ENCODE measurements at places on chromosomes 11 and 22. TPM values are rescaled to one million over a fixed set of nuclear protein-coding genes. Genes with fewer than 3 reads are reported as not detected.

TSPAN32 gene
- total RNA-seq = 1.8 TPM

SLC43A3 gene
- total RNA-seq = 24.3 TPM

SULT4A1 gene
- 0.36 TPM for total RNA-seq

PATE4 gene
- not detected for total RNA-seq

TNNT3 gene
- not detected for total RNA-seq

PGM2L1 gene
- total RNA-seq = 2.3 TPM

DEPDC7 gene
- total RNA-seq = 3.2 TPM

RIMBP3C gene
- 0.25 TPM for total RNA-seq

ESAM gene
- 24.7 TPM for total RNA-seq

GAS2 gene
- total RNA-seq = 7.3 TPM

MS4A1 gene
- 0.11 TPM for total RNA-seq

DNA sequence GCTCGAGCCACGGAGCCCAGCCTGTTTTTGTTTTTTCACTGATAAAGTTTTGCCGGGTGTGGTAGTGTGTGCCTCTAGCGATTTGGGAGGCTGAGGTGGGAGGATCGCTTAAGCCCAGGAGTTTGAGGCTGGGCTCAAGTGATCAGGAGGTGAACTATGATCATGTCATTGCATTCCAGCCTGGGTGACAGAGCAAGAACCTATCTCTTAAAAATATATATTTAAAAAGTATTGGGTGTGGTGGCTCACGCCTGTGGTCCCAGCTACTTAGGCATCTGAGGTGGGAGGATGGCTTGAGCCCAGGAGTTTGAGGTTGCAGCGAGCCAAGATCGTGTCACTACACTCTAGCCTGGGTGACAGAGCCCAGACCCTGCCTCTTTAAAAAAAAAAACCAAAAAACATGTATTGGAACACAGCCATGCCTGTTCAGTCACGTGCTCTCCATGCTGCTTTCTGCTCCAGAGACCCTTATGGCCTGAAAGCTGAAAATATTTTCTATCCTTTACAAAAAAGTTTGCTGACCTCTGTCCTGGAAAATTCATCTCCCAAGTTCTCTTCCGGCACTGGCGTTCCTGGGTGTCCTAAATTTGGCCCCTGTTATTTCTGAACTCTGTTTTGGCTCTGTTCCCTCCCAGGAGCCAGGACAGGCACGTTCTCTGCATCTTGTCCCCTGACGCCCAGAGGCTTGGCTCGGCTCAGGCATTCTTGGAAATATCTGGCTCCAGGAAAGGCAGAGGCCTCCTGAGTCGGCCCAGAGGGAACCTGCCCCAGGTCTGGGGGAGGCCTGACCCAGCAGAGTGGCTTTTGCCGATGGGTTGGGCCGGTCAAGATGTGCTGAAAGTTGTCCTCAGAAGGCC, 61.3 kb upstream of the PPP6R3 start:
- H3K36me3 ChIP-seq = no peaks in the 10 kb centered on the region
- no peak overlapping the region for H3K4me3 ChIP-seq
- peak; percentile 84 for DNase-seq
- H3K27ac ChIP-seq = peak overlapping the region; percentile 13
- peaks cover 21% of the 10 kb centered on the region for H3K4me1 ChIP-seq

DNA sequence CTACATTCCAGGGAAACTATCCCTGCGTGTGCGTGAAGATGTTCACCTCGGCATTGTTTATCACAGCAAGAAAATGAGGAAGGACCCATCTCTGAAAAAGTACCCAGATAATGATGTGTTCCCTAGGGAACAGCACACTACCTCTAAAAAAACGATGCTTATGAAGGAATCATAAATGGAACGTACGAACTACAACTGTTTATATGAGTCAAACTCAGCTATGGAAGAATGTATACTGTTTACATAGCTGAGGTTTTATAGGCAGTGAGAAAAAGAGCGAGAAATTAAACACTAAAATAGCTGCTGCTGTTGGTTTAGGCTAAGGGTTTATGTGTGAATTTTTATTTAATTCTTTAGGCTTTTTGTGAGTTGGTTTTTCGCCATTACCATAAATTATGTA, 48.9 kb downstream of the APOL1 start:
- no peak overlapping the region for H3K27ac ChIP-seq
- H3K36me3 ChIP-seq = peaks cover 4% of the 10 kb centered on the region
- DNase-seq = no peak

DNA sequence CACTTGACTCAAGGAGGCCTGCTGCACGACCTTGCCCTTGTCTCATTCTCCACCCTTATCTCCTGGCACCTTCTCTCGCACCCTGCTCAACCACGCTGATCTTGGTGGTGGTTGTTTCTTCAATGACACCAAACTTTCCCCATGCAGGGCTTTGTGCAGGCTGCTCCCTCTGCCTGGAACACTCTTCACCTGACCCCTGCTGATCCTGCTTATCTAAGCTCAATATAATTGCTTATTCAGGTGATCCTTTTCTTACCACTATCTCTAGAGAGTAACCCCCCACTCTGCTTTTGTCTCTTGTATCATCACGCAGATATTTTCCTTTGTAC, 604.4 kb downstream of the BUD13 start:
- no peak for DNase-seq
- H3K4me1 ChIP-seq = no peaks in the 10 kb centered on the region
- no peak overlapping the region for H3K4me3 ChIP-seq
- H3K27me3 ChIP-seq = no peaks in the 10 kb centered on the region

GRCh38 chr11:85483861-85484260, 143.3 kb downstream of the DLG2 start:
- DNase-seq = no peak
- H3K4me1 ChIP-seq = no peaks in the 10 kb centered on the region

DNA sequence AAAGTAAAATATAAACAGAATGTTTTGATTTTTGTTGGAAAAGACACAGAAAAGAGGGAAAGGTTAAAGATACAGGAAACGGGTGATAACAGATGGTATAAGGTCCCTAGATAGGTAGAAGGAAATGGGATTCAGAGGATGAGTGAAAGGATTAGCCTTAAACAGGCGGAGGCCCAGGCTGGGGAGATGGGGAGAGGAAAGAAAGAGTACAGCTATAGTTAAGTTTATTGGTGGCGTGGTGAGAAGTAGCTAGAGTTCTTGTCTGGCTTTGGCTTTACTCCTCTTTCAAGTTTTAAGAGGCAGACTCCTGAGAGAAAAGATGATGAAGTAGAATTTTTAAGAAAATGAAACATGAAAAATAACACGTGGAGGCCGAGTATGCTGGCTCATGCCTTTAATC, 13.7 kb downstream of the ZBTB44 start:
- no peaks in the 10 kb centered on the region for H3K27me3 ChIP-seq
- H3K36me3 ChIP-seq = no peaks in the 10 kb centered on the region
- H3K27ac ChIP-seq = no peak overlapping the region
- H3K4me1 ChIP-seq = peaks cover 4% of the 10 kb centered on the region
- no peak overlapping the region for H3K4me3 ChIP-seq

DNA sequence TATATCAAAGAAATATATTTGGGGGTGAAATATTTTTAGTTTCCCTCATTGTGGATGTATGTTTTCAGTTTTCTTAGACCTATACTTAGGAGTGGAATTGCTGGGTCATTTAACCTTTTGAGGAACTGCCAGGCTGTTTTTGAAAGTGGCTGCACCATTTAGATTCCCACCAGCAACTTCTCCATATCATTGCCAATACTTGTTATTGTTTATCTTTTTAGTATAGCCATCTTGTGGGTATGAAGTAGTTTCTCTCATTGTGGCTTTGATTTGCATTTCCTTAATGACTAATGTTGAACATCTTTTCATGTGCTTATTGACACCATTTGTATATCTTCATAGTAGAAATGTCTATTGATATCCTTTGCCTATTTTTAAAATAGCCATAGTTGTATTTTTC, 62.1 kb upstream of the B3GNT6 start:
- no peaks in the 10 kb centered on the region for H3K27me3 ChIP-seq
- H3K4me1 ChIP-seq = no peaks in the 10 kb centered on the region
- H3K36me3 ChIP-seq = no peaks in the 10 kb centered on the region
- no peak overlapping the region for H3K27ac ChIP-seq
- no peak overlapping the region for H3K4me3 ChIP-seq

- no peak overlapping the region for H3K27ac ChIP-seq
- H3K36me3 ChIP-seq = no peaks in the 10 kb centered on the region
- no peaks in the 10 kb centered on the region for H3K27me3 ChIP-seq
- DNase-seq = no peak
Observed at GRCh38 chr22:21845558-21846453, 21.6 kb downstream of the MAPK1 start.

DNA sequence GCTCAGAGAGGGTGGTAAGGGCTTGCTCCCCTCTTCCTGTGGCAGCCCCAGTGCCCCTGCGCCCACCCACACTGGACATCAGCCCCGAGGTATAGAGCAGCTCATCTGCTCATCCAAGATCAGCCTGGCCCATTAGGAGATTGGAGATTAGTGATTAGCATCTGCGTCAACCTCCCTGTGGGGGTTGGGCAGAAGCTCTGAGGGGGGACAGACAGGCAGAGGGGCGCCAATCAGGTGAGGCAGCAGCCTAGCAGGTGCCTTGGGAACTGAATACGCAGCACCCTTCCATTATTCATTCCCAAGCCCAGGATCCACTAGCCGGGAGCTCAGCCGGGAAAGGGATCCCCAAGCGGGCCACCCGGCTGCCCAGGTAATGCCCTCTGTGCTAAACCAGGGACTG, 11.0 kb downstream of the SMTN start:
- no peak for DNase-seq
- no peaks in the 10 kb centered on the region for H3K27me3 ChIP-seq
- H3K36me3 ChIP-seq = no peaks in the 10 kb centered on the region
- H3K27ac ChIP-seq = no peak overlapping the region
- peak overlapping the region; percentile 26 for H3K4me3 ChIP-seq

- no peaks in the 10 kb centered on the region for H3K27me3 ChIP-seq
- no peaks in the 10 kb centered on the region for H3K36me3 ChIP-seq
- H3K4me1 ChIP-seq = peaks cover 6% of the 10 kb centered on the region
- H3K27ac ChIP-seq = no peak overlapping the region
- no peak overlapping the region for H3K4me3 ChIP-seq
- no peak for DNase-seq
Observed at GRCh38 chr11:128465946-128466705, 121.2 kb downstream of the ETS1 start.

- no peaks in the 10 kb centered on the region for H3K27me3 ChIP-seq
- no peak overlapping the region for H3K4me3 ChIP-seq
- H3K27ac ChIP-seq = no peak overlapping the region
- peaks cover 1% of the 10 kb centered on the region for H3K4me1 ChIP-seq
- no peaks in the 10 kb centered on the region for H3K36me3 ChIP-seq
Observed at GRCh38 chr11:128687321-128687720, 6.6 kb upstream of the FLI1 start.

- no peak for DNase-seq
- peaks cover 4% of the 10 kb centered on the region for H3K4me1 ChIP-seq
Observed at GRCh38 chr11:84922836-84923235, 704.3 kb downstream of the DLG2 start.

GRCh38 chr22:43880541-43880991, 11.2 kb downstream of the PNPLA5 start:
- no peak overlapping the region for H3K4me3 ChIP-seq
- DNase-seq = no peak
- H3K27me3 ChIP-seq = no peaks in the 10 kb centered on the region
- peaks cover 4% of the 10 kb centered on the region for H3K4me1 ChIP-seq

GRCh38 chr11:6438979-6439571, 1.7 kb downstream of the HPX start:
- H3K27me3 ChIP-seq = no peaks in the 10 kb centered on the region
- DNase-seq = no peak
- H3K36me3 ChIP-seq = no peaks in the 10 kb centered on the region

- DNase-seq = no peak
- no peak overlapping the region for H3K27ac ChIP-seq
Observed at GRCh38 chr11:44167046-44167445, 71.6 kb downstream of the EXT2 start.

GRCh38 chr11:27111896-27112295, 71.3 kb downstream of the BBOX1 start:
- H3K27me3 ChIP-seq = no peaks in the 10 kb centered on the region
- no peak for DNase-seq
- H3K4me3 ChIP-seq = no peak overlapping the region
- H3K4me1 ChIP-seq = no peaks in the 10 kb centered on the region
- no peak overlapping the region for H3K27ac ChIP-seq
- H3K36me3 ChIP-seq = no peaks in the 10 kb centered on the region

- H3K27me3 ChIP-seq = no peaks in the 10 kb centered on the region
- no peaks in the 10 kb centered on the region for H3K36me3 ChIP-seq
- no peak for DNase-seq
- no peak overlapping the region for H3K27ac ChIP-seq
Observed at GRCh38 chr11:126716456-126717083, 284.0 kb downstream of the KIRREL3 start.

GRCh38 chr22:19664406-19664805, 49.9 kb upstream of the SEPTIN5 start:
- H3K27me3 ChIP-seq = no peaks in the 10 kb centered on the region
- no peak overlapping the region for H3K27ac ChIP-seq
- H3K4me1 ChIP-seq = peaks cover 6% of the 10 kb centered on the region
- H3K36me3 ChIP-seq = no peaks in the 10 kb centered on the region
- no peak overlapping the region for H3K4me3 ChIP-seq
- DNase-seq = no peak

DNA sequence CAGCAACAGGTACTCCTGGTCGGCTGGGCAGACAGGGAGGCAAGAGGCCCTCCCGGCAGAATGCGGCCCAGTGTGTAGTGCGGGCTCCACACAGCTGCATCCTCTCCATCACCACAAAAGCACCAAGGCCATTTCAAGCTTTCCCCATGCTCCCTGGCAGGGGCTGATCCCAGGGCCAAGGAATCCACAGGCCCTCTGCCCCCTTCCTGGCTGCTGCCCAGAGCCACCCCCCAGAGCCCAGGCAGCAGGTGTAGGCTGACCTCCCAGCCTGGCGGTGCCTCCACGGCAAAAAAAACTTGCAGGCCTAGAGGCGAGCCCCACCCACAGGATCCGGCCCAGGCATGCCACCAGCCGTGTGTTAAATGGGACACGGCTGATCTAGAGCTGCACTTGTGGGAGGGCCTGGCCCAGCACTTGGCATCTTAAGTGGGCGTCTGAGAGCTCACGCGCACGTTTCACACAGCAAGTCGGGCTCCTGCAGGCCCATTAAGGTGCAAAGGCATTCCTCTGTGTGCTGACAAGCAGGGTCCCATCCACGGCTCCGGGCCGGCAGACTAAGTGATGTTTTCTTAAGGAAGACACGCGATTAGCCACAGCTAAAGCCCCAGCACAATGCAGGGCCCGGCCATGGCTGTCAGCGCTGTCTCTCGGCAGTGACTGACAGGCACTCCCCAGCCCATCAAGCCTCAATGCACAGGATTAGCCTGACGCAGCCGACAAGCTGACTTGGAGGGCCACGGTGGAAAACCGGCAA, 19.8 kb upstream of the GNB1L start:
- no peaks in the 10 kb centered on the region for H3K36me3 ChIP-seq
- no peak overlapping the region for H3K4me3 ChIP-seq
- H3K27ac ChIP-seq = no peak overlapping the region

GRCh38 chr11:67366961-67367760, 6.2 kb downstream of the CLCF1 start:
- DNase-seq = peak; percentile 64
- H3K4me3 ChIP-seq = peak overlapping the region; percentile 0
- H3K36me3 ChIP-seq = no peaks in the 10 kb centered on the region
- no peaks in the 10 kb centered on the region for H3K27me3 ChIP-seq
- H3K27ac ChIP-seq = peak overlapping the region; percentile 75
